ENCODE measurements at places on chromosomes 2 and 18. TPM values are rescaled to one million over a fixed set of nuclear protein-coding genes. Genes with fewer than 3 reads are reported as not detected.

DNA sequence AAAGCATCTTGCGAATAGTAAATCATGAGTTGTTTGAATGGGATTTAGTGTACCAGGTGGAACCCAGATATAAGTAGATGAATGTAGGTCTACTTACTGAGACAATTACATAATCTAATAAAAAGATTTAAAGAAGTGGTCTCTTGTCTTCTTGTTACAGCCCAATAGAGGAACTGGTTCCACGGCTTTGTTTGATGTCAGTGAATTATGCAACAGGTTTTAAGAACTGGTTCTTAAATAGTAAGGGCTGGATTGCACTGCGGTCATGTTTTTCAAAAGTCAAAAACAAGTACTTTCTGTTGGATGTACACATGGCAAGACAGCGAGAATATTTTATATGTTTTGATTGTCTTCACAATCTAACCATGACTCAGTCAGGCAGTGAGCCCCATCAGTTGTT, 15.4 kb upstream of the SLC9A2 start:
- H3K4me3 ChIP-seq = no peak overlapping the region
- no peaks in the 10 kb centered on the region for H3K27me3 ChIP-seq
- no peak overlapping the region for H3K27ac ChIP-seq
- no peaks in the 10 kb centered on the region for H3K4me1 ChIP-seq
- DNase-seq = no peak
- no peaks in the 10 kb centered on the region for H3K36me3 ChIP-seq

GRCh38 chr18:62044490-62045000, 142.3 kb downstream of the PIGN start:
- no peak overlapping the region for H3K4me3 ChIP-seq
- no peaks in the 10 kb centered on the region for H3K27me3 ChIP-seq
- no peak overlapping the region for H3K27ac ChIP-seq
- H3K36me3 ChIP-seq = peaks cover 10% of the 10 kb centered on the region
- H3K4me1 ChIP-seq = peaks cover 6% of the 10 kb centered on the region

DNA sequence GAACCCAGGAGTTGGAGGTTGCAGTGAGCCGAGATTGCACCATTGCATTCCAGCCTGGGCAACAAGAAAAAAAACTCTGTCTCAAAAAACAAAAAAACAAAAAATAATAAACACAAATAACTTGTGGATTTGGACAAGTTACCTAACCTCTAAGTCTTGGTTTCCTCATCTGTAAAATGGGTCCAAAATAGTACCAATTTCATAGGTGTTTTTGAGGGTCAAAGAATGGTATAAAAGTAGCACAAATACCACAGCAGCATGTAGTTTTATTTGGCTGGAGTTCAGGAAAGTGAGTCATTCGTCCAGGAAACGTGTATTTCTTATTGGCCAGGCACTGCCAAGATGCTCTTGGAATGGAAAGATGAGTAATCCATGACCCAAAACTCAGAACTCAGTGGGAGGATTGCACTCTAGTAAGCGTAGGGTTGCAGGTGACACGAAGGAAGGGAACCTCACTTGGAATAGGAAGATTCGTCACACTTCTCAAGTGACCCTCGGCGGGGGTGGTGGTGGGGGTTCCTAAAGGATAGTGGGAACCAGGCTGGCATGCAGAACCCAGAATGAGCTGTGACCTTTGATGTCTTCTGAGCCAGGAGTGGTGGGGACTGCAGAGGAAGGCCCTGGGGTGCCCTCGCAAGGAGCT, 24.4 kb downstream of the GRHL1 start:
- no peaks in the 10 kb centered on the region for H3K27me3 ChIP-seq
- DNase-seq = no peak
- no peaks in the 10 kb centered on the region for H3K36me3 ChIP-seq

- DNase-seq = no peak
- peak overlapping the region; percentile 53 for H3K27ac ChIP-seq
- no peak overlapping the region for H3K4me3 ChIP-seq
These were observed 25.6 kb downstream of the METTL21A start for GRCh38 chr2:207599636-207600035.

- DNase-seq = no peak
- H3K27me3 ChIP-seq = peaks cover 5% of the 10 kb centered on the region
- H3K27ac ChIP-seq = no peak overlapping the region
- no peaks in the 10 kb centered on the region for H3K36me3 ChIP-seq
- H3K4me1 ChIP-seq = no peaks in the 10 kb centered on the region
These were observed 283.9 kb upstream of the SIX2 start for GRCh38 chr2:45293182-45293581.

DNA sequence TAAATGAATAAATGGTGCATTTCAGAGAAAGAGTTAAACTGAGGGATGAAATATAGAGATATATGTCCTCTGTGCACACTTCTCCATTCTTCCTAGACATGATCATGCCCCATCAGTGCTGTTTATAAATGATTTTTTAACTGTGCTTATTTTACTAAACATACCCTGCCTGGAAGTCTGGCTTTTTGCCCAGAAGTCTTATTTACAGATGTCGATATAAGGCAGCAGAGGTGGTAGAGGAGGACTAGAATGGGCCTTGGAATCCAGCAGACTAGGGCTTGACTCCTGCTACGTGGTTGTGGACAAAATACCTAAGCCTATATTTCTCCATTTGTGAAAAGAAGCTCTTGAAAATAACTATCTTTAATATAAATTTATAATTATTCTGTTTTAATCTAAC, 355.5 kb downstream of the RAD51AP2 start:
- no peak overlapping the region for H3K27ac ChIP-seq
- no peaks in the 10 kb centered on the region for H3K27me3 ChIP-seq
- H3K36me3 ChIP-seq = no peaks in the 10 kb centered on the region
- DNase-seq = no peak

The MOGAT1 gene
- not detected for total RNA-seq

All from glutamatergic neuron (in vitro differentiated cells).